Stimulated activated CD4-positive, alpha-beta T cell treated with anti-CD3 and anti-CD28 coated beads, Interleukin-4, amount 100 ng/mL, for 4 hours (primary cell): ENCODE measurements at places on chromosomes 3 and 15.

DNA sequence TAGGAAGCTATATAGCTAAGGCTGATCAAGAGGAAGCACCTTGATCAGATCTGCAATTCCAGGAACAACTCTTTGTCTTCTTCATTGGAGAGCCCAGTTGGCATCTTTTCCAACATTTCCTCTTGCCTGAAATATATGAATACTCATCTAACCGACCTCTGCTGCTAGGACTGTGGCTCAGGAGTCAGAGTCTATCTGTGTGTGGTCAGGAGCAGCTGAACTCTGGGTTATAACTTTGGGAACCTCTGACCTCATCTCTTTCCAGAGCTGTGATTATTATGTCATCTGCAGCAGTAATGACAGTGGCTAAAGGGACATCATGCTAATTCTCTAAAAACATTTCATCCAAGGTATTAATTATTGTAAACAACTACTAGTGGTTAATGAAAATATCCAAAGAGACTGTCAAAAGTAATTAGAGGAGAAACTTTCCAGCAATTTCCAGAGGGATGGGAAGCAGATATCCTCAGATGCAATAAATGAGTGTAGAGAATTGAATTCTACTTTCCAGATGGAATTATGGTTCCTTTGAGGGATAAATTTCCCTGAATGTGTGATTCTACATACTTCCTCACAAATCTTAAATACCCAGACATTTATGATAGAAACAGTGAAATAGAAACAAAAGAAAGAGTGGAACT is 11.5 kb upstream of the SPINK8 start:
- no peak for DNase-seq

DNA sequence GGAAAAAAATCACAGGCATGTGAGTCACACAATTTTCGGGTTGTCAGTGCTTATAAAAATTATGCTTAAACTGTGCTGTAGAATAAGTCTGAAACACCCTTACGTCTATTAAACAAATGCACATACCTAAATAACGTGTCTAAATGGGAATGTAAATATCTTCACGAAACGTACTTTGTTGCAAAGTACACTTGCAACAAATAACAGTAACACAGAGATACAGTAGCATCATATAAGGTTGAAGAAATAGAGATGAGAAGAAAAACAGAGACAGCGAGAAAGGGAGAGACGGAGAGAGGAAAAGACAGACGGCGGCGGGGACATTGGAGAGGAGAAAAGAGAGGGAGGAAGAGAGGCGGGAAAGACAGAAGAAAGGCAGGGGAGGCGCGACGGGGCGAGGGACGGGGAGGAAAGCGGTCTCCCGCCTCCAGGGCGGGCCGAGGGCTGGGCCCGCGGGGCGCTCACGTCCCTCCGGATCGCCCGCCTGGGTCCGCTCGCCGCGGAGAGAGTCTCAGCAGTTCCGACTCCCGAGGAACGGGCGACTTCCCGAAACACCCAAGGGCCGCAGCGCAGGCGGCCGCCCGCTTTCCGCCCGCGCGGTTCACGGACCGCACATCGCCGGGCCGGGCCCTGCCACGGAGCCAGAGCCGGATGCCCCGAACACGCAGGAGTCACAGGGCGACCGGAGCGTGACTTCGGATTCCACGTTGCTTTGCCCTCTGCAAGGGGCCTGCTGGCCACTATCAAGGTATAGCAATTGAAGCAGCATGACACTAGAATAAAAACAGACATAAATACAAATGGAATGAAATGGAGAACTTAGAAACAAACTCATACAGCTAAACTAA is 153.4 kb downstream of the LMLN start:
- no peak for DNase-seq

DNA sequence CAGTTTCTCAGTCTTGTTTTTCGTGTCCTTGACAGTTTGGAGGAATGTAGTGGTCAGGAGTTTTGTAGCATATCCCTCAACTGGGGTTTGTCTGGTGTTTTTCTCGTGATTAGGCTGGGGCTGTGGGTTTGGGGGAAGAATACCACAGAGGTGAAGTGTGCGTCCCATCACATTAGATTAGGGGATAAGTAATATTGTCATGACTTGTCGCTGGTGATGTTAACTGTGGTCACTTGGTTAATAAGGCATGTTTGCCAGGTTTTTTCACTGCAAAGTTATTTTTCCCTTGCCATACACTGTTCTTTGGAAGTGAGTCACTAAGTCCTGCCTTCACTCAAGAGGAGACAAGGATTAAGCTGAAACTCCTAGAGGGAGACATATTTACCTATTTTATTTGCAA is 39.1 kb downstream of the PAK2 start:
- no peak for DNase-seq

- no peak for DNase-seq
These were observed 3.2 kb downstream of the ZIC1 start for GRCh38 chr3:147412261-147412916.

- DNase-seq: no peak
These were observed 13.4 kb upstream of the TRAK1 start for GRCh38 chr3:42077785-42078184.

GRCh38 chr3:184795522-184796190 is 16.3 kb upstream of the VPS8 start:
- DNase-seq: no peak
